ENCODE measurements at places on chromosomes 3 and 15.

DNA sequence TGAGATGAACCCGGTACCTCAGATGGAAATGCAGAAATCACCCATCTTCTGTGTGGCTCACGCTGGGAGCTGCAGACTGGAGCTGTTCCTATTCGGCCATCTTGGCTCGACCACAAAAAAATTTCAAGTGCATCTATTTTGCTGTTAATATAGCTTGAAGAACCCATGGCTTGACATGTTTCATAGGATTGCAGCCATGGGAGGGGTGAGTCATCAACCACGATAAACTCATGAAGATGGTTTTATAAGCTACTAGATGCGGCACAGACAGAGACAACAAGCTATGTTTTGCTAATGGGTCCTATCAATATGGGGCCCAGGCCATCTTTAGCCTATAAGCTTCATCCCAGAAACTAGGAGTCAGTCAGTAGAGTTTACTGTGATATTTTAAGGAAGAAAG, 100.4 kb upstream of the PHLDB2 start:
- DNase-seq = no peak

DNA sequence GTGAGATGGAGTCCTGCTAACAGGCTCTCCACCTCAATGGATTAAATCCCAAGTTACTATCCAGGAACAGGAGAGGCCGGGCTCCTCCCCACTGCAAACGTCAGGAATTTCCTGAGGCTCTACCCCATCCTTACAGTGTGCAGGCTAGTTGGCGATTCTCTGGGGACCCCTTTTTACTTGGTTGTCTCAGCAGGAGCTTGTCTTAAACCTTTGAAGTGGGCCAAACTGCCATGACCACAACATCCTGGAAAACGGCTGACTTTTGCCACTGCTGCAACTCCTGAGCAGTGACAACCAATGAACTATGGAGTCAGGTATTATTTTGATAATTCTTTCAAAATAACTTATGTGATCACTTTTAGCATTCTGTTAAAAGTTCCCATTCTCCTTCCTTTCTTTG, 440.9 kb upstream of the CCDC54 start:
- DNase-seq = no peak

DNA sequence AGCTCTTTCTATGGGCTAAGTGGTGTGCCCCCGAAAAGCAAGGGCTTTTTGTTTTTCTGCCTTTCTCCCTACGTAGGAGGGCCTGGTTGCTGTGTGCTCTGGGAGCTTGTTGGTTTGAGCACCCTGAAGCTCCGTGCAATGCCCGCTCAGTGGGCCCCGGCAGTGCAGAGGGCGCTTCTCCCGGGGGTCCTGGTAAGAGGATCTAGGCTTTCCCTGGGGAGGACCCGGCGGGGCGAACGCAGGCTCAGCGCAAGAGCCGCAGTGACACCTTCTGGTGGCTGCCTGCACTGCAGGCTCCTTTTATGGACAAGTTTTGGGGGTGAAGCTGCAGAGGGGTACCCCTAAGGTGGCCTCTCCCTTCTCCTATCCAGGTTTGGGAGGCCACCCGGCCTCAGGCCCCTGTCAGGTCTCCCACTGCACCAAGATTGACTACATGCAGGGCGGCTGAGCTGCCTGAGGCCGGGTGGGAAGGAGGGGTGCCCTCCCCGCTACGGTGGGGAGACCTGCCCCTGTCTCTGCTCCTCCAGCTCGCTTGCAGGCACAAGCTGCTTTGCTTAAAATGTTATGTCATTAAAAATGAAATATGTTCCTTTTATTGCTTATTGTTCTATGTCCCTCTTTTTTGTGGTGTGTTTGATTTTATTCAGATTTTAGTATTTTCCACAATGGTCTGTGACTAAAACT, 387.9 kb downstream of the GABRG3 start:
- DNase-seq = peak; percentile 67

- DNase-seq = no peak
Observed at GRCh38 chr15:64916365-64916764, 4.7 kb downstream of the ANKDD1A start.

DNA sequence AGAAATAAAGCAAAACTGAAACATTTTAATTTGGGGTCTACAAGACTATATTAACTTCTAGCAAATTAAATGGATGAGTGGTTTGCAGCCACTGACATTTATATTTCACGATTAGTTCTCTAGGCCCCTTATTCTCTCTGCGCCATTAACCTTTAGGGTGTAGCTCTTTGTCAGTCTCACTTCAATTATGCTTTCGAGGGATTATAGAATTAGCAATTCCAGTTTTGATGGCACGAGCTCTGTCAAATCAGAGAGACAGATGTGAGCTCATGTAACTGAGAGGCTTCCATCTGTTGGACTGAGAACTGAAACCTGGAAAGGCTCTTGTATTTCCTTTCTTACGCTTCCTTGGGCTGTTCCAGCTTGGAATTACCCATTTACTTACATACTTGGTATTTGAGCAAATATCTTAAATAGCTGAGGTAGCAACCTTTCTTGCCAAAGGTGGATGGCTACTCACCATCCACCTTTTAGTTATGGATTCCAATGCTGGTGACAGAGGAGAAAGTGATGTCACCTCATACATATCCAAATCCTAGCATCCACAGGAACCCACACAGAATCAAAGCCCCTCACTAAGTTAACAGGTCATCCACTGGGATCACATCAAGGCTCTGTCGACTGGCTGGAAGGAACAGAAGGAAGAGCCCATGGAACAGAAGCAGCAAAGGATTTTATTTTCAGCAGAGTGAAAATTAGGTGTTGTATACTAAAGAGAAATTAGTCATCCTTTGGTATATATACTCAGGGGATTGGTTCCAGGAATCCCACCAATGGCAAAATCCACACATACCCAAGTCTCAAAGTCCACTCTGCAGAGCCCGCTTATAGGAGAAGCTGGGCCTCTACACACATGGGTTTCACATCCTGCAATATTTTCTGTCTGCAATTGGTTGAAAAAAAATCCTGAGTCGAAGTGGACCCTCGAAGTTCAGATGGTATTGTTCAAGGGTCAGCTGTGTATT, 20.8 kb downstream of the VGLL4 start:
- DNase-seq = no peak

DNA sequence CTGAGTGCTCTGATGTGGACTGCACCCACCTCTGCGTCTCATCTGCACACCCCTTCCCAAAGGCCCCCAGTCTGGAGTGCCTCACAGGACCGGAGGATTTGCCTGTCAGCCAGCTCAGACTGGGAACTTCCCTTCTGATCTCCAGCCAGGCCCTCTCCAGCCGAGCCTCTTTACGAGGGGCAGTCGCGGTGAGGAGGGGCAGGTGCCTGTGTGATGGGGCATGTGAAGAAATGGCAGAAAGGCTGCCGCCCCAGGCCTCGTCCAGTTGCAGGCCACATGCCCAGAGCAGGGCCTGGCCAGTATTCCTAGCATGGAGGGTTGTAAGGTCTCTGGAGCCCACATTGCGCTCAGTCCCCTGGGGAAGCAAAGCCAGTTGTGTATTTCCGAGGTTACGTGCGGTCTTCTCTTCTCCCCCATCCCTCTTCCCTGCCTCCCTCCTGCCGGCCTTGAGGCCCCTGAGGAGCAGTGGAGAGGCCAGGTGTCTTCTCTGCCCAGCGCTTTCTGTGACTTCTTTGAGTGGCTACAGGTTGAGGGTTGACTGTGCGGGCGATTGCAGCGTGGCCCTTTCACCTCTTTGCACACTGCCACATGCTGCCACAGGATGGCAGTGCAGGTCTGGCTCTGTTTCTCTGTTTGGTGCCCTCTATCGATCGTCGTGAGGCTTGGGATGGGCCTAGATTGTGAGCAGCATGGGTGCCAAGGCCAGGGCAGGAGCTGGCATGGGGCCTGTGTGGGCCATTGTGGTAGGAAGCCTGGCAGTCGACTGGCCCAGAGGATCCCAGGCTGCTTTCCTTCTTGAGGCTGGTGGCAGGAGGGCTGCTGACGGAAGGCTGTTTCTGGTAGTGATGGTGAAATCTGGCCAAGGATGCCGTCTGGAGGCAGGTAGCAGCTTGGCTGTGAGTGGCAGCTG, 5.3 kb downstream of the CLK3 start:
- DNase-seq = peak; percentile 56

DNA sequence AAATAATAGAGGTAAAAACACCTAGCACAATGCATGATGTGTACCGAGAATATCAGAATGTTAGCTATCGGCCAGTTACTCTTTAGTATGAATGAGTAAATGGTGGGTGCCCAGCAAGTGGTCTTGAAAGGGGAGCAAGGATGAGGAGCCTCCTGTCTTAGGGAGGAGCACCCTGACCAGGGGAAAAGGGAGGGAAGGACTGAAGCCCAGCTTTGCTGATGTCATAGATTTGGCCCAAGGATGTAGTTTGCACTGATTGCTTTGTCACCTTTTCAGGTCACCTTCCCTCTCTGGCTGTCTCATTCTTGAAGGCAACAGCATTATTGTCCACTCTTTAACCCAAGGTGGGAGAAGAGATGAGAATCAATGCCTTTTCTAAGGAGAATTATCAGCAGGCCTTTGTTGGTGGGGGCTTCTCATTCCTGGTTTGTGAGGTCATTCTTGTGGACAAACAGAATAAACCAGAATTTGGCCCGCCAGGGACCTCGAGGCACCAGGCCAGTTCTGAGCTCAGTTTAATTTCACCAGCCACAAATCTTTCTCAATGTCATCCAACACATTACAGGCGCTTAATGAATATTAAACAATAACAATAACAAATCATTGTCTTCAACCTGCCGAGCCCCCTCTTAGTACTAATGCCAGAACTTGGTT, 231.3 kb downstream of the VPS13C start:
- DNase-seq = no peak

DNA sequence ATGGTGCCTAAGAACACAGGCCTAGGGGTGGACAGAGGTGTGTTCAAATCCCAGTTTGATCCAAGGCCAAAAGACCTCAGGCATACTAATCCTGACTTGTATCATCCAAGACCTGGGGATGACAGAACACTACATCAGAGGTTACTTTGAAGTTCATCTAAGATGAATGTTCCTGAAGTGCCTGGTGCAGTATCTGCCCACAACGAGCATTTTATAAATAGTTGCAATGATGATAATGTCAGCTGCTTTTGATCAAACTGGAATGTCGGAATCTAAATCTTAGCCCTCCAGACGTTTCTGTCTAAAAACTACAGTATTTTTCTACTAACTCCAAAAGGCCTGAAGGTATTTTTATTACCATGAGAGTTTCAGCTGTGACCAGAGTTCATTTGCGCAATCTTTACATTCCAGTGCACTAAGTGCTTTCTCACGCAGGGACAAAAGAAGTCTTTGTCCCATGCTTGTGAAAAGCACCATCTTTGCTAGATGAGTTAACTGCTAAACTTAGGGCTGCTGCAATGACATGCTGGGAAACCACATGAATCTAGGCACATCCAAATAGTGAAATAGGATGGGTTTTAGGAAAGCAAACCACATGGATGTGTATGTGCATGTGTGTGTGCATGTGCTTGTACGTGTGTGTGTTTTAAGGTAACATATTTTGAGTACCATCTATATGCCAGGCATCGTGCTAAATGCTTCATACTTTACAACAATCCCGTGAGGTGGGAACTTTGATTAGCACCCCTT, 18.1 kb downstream of the ANXA2 start:
- no peak for DNase-seq

- DNase-seq = no peak
Observed at GRCh38 chr15:66617137-66618090, 51.6 kb upstream of the LCTL start.

DNA sequence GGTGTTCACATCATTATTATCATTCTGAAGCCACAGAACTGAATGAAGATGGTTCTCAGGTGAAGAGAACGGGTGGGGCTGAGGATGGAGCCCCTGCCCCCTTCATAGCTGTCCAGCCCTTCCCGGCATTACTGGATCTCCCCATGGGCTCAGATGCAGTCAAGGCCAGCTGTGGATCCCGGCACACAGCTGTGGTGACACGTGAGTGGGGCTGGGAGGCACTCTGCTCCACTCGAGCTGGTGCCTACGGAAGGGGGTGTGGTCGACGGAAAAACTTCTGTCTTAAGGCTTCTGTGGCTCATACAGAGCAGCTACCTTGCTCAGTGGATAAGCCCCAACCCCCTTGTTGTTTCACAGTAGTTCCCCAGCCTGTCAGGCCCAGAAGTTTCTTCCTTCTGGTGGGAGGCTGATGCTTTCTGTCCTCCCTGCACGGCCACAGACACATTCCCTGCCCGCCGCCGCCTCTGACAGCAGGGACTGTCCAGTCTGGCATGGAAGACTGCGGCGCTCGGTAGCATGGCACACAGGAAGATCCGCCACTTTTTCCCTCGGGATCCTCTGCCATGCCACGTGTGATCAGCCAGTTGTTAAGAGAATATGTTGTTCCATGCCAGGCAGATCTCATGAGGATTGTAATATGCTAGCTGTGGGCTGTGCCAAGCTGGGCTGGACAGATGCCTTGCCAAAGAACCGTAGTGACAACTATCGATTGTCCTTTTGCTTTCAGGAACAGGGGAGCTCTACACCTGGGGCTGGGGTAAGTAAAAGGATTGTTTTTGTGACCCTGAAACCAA, 5.8 kb downstream of the RCCD1 start:
- no peak for DNase-seq

DNA sequence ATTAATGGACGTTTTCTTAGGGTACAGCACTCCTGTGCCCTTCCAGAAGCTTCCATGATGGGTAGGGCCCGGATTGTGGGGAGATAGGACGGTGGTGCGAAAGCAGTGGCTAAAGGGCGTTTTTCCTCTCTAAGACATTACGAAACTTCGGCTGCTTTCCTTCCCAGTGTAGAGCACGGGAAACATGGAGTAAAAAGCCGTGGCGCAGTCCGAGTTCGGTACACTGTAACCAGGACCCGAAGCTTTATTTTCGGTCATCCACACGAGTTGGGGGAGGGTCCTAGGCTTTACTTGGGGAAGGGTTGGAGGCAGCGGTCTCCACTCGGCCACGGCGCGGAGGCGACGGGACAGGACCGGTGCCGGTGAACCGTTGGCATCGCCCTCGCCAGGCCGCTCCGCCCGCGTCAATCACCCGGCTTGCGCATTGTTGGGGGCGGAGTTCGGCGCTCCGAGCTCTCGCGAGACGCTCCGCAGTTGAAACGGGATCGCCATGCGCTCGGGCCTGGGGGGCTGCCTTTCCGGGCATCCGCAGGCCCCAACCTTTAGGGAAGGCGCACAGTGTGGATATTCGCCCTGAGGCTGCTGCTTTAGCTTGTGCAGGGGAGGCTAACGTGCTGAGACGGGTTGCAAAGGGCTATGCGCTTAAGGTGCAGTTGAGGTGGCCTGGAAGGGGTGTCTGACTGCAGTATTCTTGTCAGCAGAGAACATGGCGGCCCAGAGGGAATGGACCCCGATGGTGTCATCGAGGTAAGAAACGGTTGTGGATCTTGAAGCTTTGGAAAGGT, 546 bp downstream of the EIF4A2 start:
- DNase-seq = peak; percentile 79

DNA sequence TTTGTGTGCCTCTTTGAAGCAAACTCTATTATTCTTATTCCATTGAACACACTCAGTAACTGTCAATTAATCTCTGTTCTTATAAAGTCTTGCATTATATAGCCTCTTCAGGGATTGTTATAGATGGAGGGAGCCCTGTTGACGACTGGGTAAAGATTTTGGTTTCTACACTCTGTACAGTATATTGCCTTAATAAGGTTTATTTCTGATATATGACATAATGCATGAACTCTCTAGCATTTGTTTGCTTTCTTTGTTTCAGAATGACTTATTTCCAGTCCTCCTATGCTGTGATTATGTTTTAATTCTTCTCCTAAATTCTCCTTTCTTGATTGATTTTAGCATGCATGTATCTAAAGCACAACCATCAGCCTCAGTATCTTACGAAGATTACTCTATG, 494.9 kb downstream of the DIPK2A start:
- DNase-seq = no peak

- DNase-seq = no peak
Observed at GRCh38 chr3:191774485-191774884, 313.5 kb downstream of the PYDC2 start.

GRCh38 chr3:67592057-67592456, 62.4 kb downstream of the SUCLG2 start:
- DNase-seq = no peak

Data from NCI-H1436 (cell line).